Stimulated activated CD4-positive, alpha-beta T cell treated with anti-CD3 and anti-CD28 coated beads, TNF-alpha, amount 100 ng/mL, for 1 hour (primary cell): ENCODE measurements at places on chromosomes 7 and 10.

DNA sequence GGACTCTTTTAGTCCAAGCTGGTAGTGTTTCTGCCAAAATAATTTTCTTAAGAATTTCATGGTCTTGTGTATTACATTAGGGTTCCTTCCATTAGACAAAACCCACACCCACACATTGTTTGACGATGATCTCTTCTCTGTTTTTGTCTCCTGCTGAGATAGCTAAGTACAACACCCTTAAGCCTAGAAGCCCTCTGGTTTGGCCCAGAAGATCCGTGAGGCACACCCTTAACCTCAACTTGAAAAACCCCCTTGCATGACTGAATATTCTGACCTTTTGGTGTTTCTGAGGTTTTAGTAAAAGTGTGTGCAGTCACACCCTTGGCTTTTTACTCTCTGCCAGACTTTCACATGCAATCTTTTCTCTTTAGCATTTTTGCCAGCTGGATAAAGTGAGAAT is 29.3 kb upstream of the ERCC6 start:
- DNase-seq = no peak

- DNase-seq = no peak
Measured at GRCh38 chr7:78558566-78558965, 760.0 kb downstream of the PHTF2 start.

- no peak for DNase-seq
Measured at GRCh38 chr10:8224591-8224990, 170.1 kb downstream of the GATA3 start.

DNA sequence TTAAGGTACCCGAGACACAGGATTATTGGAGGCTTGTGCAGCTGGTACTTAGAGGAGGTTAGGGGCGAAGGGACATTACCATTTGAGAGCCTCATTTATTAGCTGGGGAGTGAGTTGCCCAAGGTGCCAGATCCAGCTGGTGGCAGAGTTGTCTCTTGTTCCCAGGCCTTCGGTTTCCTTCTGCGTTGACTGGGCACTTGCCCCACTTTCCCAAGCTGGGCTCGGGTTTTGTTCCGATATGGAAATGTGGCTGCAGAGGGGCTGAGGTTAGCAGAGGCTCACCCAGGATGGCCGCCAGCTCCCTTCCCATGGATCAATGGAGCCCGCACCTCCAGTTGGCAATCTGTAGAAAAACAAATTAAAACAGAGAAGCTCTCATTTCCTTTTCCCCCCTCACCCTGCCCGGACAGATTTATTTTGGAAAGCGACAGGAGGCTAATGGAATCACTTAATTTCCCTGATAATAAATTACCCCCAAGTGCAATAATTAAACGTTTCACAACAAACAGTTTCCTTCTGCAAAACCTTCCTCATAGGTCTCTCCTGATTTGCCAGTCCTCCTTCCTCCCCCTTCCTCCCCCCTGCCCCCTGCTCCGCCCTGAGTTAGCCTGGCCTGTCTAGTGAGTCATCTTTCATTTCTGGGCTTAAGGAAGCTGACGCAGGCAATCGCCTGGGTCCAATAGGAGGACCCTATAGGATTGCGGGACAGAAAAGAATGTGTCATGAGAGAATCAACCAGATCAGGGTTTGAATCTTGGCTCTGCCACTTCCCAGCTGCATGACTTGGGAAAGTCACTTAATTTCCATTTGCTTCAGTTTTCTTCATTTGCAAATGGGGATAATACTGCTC is 51.7 kb downstream of the ADRA2A start:
- no peak for DNase-seq

GRCh38 chr10:110563132-110563531 is 4.4 kb upstream of the SMC3 start:
- no peak for DNase-seq
